ENCODE measurements at places on chromosomes 2 and 18.

- no peak for DNase-seq
These were observed at the start of gene ADD2 for GRCh38 chr2:70767699-70768589. Gene ADD2, minus strand, starts transcription at chr2:70768200. Its CDS starts 61,792 bp downstream, at chr2:70706408.

GRCh38 chr2:2639251-2640139 is 308.4 kb upstream of the MYT1L start:
- DNase-seq: no peak

DNA sequence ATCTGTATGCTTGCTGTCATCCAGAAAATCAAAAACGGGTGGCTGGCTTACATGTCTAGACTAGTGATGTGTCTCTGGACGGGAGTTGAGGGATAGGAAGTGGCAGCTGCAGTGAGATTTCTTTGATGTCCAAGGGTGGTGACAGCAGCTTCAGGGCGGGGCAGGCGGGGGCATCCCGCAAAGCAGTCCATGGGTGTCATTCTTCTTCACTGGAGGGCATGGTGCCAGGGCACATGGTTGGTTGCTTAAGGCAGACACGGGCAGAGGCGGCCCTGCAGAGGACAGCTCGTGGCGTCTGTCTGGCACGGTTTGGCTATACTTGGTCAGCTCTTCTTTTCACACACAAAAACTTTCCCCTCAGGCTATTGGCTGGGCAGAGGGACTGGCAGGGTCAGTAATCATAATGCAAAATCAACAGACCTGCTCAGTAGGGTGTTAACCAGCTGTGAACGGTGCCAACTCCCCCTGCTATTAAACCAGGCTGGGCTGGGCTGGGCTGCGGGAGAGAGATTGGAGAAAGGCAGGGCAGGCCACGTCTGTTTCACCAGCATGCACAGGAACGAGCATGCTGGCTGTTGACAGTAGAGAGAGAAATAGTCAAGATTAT is 63.7 kb downstream of the COL4A3 start:
- no peak for DNase-seq

- no peak for DNase-seq
These were observed 17.5 kb downstream of the LYPD1 start for GRCh38 chr2:132652474-132652873.

DNA sequence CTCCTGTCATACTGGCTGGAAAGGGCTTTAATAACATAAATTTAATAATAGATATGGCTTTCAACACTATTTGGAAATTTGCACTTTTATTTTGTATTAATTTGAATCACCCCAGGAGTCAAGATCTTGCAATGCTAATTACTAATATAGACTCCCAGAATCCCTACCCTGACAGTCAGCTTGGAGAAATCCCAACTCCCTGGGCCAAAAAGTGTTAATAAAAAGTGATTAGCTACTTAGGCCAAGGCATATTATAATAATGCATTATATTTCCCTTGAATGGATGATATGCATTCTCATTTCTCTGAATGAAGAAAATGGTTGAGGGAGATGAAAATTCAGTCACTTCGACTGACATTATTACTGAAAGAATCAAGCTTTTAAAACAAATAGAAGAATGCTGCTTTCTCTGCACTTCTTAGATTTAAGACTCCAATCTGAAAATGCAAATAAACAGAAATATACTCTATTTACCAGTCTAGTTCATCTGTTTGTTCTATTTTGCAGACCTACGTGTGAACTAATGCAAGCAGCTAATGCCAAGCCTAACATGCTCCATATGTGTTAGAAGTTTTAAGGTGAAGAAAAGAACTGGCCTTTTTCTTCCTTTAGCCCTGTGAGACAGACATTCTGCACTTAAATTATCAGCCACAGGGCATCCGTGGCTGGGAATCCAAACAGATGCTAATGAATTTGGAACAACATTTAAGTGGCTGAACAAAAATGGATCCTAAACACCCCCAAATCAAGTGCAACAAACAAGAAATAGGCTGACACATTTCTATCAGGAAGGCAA is 33.9 kb upstream of the INSIG2 start:
- DNase-seq: no peak

DNA sequence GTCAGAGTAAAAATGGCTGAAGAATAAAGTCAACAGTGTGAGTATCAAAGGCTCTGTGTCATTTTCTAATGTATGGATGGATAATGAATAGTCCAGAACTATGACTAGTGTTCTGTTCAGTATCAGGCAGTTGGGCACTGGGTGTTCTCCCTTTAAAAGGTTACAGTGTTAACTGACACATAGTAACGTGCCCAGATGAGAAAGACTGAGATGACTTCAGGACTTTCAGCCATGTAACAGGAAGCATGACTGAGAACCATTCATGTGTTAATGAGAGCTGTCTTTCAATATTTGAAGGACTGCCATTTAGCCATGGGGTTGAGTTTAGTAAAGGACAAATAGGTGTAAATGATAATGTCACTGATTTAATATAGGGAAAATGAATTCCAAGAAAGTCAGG is 187.1 kb downstream of the GULP1 start:
- DNase-seq: no peak

- no peak for DNase-seq
These were observed at the start of gene GALNT1 for GRCh38 chr18:35581546-35581897. Gene GALNT1, plus strand, starts transcription at chr18:35581740. Its CDS starts 72,923 bp downstream, at chr18:35654663.

DNA sequence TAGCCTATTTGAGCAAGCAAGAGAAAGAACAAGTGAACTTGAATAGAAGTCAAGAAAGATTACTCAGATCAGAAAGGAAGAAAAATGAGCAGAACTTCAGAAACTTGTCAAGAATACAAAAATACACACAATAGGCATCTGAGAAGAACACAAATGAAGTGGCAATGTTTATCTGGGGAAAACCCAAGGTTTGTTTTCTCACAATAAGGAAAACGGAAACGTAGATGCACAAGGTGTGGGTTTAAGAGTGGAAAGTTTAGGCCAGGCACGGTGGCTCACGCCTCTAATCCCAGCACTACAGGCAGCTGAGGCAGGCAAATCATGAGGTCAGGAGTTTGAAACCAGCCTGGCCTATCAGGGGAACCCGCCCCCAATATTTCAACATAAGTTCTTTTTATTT is 159.5 kb upstream of the GYPC start:
- no peak for DNase-seq

- DNase-seq: no peak
These were observed 280.4 kb downstream of the C1D start for GRCh38 chr2:67782443-67782842.

DNA sequence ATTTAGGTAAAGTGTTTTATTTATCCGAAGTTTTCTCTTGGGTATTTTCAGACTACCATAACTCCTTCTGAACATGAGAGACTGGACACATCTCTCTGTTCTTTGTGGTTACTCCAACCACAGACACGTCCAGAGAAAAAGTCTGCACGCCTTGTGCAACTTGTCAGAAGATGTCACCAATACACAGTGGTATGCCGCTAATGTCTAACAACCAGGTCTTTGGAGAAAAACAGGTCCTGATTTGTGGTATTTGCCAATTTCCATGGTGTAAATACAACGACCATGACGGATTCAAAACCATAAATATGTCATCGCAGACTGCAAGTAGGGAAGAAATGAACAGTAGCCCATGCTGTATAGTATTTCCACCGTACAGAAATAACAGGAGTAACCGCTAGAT is 620.6 kb upstream of the ID2 start:
- DNase-seq: no peak
